ENCODE measurements at places on chromosomes 3 and 15. TPM values are rescaled to one million over a fixed set of nuclear protein-coding genes. Genes with fewer than 3 reads are reported as not detected.

SLC7A14 gene
- total RNA-seq: not detected

MYZAP gene
- not detected for total RNA-seq

LRRC34 gene
- total RNA-seq: 4.9 TPM

MEX3B gene
- total RNA-seq: 1.1 TPM

IMPG2 gene
- 0.03 TPM for total RNA-seq

C2CD4A gene
- not detected for total RNA-seq

PLSCR2 gene
- total RNA-seq: not detected

CFAP44 gene
- 2.9 TPM for total RNA-seq

ZNF501 gene
- total RNA-seq: 2.5 TPM

ERC2 gene
- 0.96 TPM for total RNA-seq

BNC1 gene
- not detected for total RNA-seq

LIPC gene
- total RNA-seq: not detected

NOX5 gene
- 4.0 TPM for total RNA-seq

TMEM108 gene
- 0.13 TPM for total RNA-seq

MESP1 gene
- 0.74 TPM for total RNA-seq

GPR160 gene
- total RNA-seq: 3.7 TPM

RAP2B gene
- 87.9 TPM for total RNA-seq

ATP8B4 gene
- total RNA-seq: 1.2 TPM

C3orf49 gene
- total RNA-seq: not detected

PLA2G4B gene
- 0.61 TPM for total RNA-seq

LRRC15 gene
- total RNA-seq: not detected

IVD gene
- total RNA-seq: 16.6 TPM

GABRR3 gene
- total RNA-seq: not detected

CLSTN2 gene
- not detected for total RNA-seq

SLC22A14 gene
- total RNA-seq: not detected

SCAP gene
- 60.7 TPM for total RNA-seq

ASB14 gene
- total RNA-seq: not detected

ANAPC13 gene
- total RNA-seq: 49.2 TPM

NCEH1 gene
- total RNA-seq: 6.2 TPM

Data from SK-MEL-5 (cell line).